Muscle of arm (tissue), 14 donors: ENCODE measurements at places on chromosomes 3 and 15. TPM values are rescaled to one million over a fixed set of nuclear protein-coding genes. Genes with fewer than 3 reads are reported as not detected.
A peak's percentile ranks its signal among the peaks of the same experiment; 100 is the strongest.

GRCh38 chr3:43707998-43708397 is 17.3 kb downstream of the ABHD5 start:
- DNase-seq, result no peak

- DNase-seq, result peak; percentile 2
These were observed 33.5 kb downstream of the CLDN18 start for GRCh38 chr3:138043266-138044029.

DNA sequence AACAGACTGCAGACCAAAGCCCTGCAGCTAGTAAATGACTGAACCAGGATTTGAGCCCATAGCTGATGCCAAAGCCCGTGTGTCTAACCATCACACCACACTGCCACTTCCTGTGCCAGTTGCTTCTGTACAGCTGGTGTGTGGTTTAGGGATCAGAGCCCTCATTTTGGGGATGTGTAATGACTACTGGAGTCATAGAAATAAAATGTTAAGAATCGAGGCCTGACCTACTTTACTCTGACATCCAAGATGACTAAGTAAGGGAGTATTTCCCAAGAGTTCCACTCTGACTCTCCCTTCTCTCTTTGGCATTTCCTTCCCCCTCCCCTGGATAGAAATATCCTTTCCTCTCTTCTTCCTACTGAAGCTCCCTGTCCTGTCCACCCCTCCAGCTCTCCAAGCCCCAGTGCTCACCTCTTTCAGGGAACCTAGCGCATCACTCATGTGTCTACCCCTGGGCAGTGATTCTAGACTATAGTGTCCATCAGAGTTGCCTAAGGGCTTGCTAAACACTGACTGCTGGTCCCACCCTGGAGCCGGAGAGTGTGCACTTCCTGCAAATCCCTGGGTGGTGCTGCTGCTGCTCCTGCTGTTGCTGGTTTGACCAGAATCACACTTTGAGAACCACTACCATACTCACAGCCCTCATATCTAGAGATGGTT is 53.8 kb downstream of the MGLL start:
- no peak for DNase-seq

FHIT gene
- 3.8 TPM for polyA plus RNA-seq

SNURF gene
- 26.2 TPM for polyA plus RNA-seq
